ENCODE measurements at places on chromosomes 7 and 10.

DNA sequence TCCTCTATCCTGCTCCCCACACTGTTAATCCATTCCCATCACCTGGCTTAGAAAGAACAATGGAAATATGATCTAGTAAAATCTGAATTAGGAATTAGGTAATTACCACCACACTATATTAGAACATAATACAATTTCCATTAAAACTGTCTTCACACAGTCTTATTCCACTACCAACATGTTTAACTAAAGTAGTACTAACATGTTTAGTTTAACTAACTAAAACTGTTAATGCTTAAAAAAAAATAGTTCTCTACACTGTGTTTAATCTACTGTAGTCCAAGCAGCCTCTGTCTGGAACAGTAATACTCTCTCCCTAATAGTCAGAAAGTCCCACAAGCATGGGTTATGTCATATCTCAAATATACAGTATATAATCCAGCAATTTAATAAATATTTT, 150.8 kb downstream of the SGMS1 start:
- no peak for DNase-seq
- H3K4me1 ChIP-seq = peaks cover 9% of the 10 kb centered on the region
- no peaks in the 10 kb centered on the region for H3K36me3 ChIP-seq
- H3K27ac ChIP-seq = no peak overlapping the region
- H3K4me3 ChIP-seq = no peak overlapping the region
- no peaks in the 10 kb centered on the region for H3K27me3 ChIP-seq

DNA sequence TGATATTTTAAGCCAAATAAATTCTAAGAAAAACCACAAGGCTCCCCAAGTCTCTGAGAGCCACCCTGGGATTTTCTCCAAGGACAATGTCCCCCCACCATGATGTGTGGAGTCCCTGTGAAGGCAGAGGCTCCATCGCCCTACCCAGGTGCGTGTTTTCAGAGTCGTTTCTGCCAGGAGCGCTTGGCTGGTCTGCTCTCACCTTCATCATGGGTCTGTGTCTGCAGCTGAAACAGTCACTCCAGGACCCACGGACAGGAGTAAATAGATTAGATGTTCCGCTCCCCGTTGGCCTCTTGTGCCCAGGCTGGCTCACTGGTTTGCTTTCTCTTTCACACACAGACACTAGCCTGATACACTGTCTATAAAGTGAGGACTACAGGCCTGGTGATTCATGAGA, 217.5 kb downstream of the SFMBT2 start:
- H3K36me3 ChIP-seq = no peaks in the 10 kb centered on the region
- H3K4me3 ChIP-seq = no peak overlapping the region
- no peak overlapping the region for H3K27ac ChIP-seq

DNA sequence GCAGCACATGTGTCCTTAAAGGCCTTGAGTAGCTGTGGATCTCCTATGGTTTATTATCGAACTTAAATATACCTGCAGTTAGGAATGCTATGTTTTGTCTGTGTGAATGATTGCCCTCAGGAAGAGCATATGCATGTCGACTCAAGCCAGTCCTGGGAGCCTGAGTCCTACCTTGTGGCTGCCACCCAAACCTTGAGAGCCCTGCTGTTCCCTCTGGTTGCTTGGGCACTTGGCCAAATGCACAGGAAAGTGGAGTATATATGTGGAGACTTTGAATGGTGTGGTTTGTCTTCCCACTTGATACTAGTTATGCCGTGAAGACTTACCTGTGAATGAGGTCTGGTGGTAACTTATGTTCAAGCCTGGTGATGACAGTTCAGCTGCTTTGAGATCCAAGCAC, 409.8 kb downstream of the LRMDA start:
- H3K27ac ChIP-seq = no peak overlapping the region
- no peaks in the 10 kb centered on the region for H3K4me1 ChIP-seq
- H3K27me3 ChIP-seq = no peaks in the 10 kb centered on the region
- H3K36me3 ChIP-seq = no peaks in the 10 kb centered on the region

GRCh38 chr10:35074266-35074665, 15.9 kb downstream of the CUL2 start:
- H3K27ac ChIP-seq = no peak overlapping the region
- no peaks in the 10 kb centered on the region for H3K4me1 ChIP-seq
- H3K4me3 ChIP-seq = no peak overlapping the region
- H3K36me3 ChIP-seq = no peaks in the 10 kb centered on the region

GRCh38 chr10:102633287-102633686, 11.0 kb upstream of the TRIM8 start:
- H3K27ac ChIP-seq = no peak overlapping the region
- no peaks in the 10 kb centered on the region for H3K27me3 ChIP-seq
- no peak for DNase-seq
- no peaks in the 10 kb centered on the region for H3K4me1 ChIP-seq
- no peaks in the 10 kb centered on the region for H3K36me3 ChIP-seq

GRCh38 chr10:104255311-104255981, 754 bp downstream of the GSTO1 start:
- no peak for DNase-seq
- H3K36me3 ChIP-seq = no peaks in the 10 kb centered on the region
- peaks cover 7% of the 10 kb centered on the region for H3K4me1 ChIP-seq
- peak overlapping the region; percentile 77 for H3K4me3 ChIP-seq
- peak overlapping the region; percentile 82 for H3K27ac ChIP-seq

DNA sequence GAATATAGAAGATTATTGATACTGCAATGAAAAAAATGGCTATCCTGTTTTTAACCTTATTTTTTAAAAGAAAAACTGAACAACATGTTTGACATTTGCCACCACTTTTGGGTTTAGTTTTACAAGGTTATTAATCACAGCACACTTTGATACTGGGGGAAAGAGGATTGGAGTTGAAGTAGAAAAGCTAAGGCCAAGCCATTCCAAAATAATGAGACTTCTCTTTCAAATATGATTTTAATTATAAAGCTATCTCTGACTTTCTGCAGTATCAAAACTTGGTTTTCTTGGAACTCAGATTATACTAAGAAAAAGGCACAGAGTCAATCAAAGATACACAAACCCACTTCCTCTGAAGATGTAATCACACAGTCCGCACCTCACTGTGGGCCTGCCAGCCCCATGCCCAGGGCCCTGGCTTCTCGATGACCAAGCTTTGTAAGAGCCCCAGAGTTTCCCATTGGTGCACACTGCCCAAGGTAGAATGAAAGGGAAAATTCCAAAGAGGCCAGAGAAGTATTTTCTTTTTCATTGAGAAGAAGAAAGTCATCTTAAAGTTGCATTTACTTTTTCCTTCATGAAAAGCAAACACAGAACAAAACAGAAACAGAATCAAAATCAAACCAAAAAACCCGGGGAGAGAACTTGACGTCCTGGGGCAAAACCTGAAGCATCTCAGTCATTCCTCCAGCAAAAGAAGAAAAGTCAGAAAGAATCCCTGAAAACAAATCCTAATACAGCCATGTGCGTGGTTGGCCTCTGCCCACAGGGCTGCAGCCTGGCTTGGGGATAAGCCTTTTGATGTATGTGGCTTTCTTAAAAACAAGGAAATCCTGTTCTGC, 187.7 kb upstream of the KLF6 start:
- no peak overlapping the region for H3K27ac ChIP-seq
- DNase-seq = no peak
- H3K4me3 ChIP-seq = no peak overlapping the region
- no peaks in the 10 kb centered on the region for H3K27me3 ChIP-seq
- no peaks in the 10 kb centered on the region for H3K36me3 ChIP-seq

GRCh38 chr7:126958367-126958766, 294.4 kb downstream of the GRM8 start:
- no peaks in the 10 kb centered on the region for H3K27me3 ChIP-seq
- no peaks in the 10 kb centered on the region for H3K4me1 ChIP-seq
- H3K27ac ChIP-seq = no peak overlapping the region
- no peak overlapping the region for H3K4me3 ChIP-seq
- H3K36me3 ChIP-seq = no peaks in the 10 kb centered on the region

DNA sequence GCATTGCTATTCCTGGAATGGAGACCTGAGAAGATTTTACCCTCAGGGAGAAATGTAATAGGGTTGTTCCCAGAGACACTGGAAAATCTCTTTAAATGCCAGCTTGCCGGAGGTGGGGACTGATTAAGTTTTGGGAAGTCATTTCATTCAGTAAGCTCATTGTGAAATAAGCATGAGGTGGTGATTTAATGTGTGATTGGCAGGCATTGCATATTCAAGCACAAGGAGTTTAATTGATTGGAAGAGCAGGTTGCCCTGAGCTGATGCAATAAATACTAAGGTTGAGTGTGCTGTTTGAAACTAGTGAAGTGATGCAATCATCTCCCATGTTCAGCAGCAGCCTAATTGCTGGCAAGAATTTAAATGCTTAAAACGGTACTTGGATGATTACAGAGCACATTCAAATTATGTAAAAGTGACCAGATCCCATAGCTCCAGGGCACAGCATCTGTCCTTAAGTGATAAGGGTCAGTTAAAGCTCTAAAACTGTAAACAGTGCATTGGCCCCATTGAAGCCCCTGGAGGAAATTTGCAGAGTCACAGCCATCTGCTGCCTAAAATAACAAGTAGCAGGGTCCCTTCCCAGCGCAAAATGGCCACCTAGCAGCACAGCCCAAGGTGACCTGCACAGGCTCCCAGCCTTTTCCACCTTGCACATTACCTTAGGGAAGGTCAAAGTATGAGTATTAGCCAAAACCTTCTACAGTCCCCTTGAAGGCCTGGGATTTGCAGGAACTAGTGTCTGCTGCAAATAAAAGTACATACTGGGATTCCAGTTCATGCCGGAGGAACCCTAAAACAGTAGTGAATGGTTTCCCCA, 92.1 kb downstream of the CCDC71L start:
- no peaks in the 10 kb centered on the region for H3K27me3 ChIP-seq
- DNase-seq = no peak
- no peaks in the 10 kb centered on the region for H3K4me1 ChIP-seq
- no peaks in the 10 kb centered on the region for H3K36me3 ChIP-seq

DNA sequence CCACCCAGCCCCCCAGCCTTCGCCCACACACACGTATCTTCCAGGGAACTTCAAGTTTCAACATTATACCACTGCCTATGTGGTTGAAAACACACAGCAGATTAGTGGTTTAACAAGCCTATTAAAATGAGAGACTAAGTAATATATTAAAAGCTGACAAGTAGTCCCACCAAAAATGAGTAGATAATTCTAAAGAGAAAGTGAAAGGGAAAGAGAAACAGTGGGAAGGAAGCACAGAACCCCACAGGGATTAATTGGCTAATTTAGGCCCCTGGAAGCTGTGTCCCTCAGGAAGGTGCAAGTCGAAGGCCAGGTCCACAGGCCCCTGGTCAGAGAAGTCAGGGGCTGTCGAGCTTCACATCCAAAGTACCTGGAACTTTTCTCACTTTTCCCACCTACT, 210.5 kb upstream of the YAE1 start:
- no peak for DNase-seq
- H3K4me1 ChIP-seq = no peaks in the 10 kb centered on the region
- no peak overlapping the region for H3K27ac ChIP-seq
- no peaks in the 10 kb centered on the region for H3K27me3 ChIP-seq
- H3K36me3 ChIP-seq = no peaks in the 10 kb centered on the region
- no peak overlapping the region for H3K4me3 ChIP-seq

GRCh38 chr10:22693371-22693784, 21.0 kb downstream of the PIP4K2A start:
- H3K36me3 ChIP-seq = no peaks in the 10 kb centered on the region
- no peak for DNase-seq
- no peak overlapping the region for H3K4me3 ChIP-seq
- no peaks in the 10 kb centered on the region for H3K27me3 ChIP-seq

- H3K4me1 ChIP-seq = no peaks in the 10 kb centered on the region
- no peaks in the 10 kb centered on the region for H3K27me3 ChIP-seq
- no peak for DNase-seq
- no peak overlapping the region for H3K27ac ChIP-seq
- H3K36me3 ChIP-seq = no peaks in the 10 kb centered on the region
Observed at GRCh38 chr10:548238-548901, 141.1 kb downstream of the DIP2C start.

- no peaks in the 10 kb centered on the region for H3K36me3 ChIP-seq
- no peak overlapping the region for H3K27ac ChIP-seq
- no peaks in the 10 kb centered on the region for H3K27me3 ChIP-seq
- H3K4me1 ChIP-seq = no peaks in the 10 kb centered on the region
- no peak overlapping the region for H3K4me3 ChIP-seq
Observed at GRCh38 chr7:92705831-92706230, 115.6 kb upstream of the FAM133B start.

- H3K4me1 ChIP-seq = no peaks in the 10 kb centered on the region
- H3K27ac ChIP-seq = no peak overlapping the region
- no peak overlapping the region for H3K4me3 ChIP-seq
Observed at GRCh38 chr10:121134711-121135110, 283.5 kb downstream of the WDR11 start.

GRCh38 chr10:114430688-114431413, 26.5 kb upstream of the AFAP1L2 start:
- H3K27me3 ChIP-seq = no peaks in the 10 kb centered on the region
- no peaks in the 10 kb centered on the region for H3K36me3 ChIP-seq
- peak; percentile 90 for DNase-seq

GRCh38 chr10:11756766-11757315, 14.7 kb downstream of the ECHDC3 start:
- no peaks in the 10 kb centered on the region for H3K36me3 ChIP-seq
- no peak for DNase-seq
- no peak overlapping the region for H3K4me3 ChIP-seq

GRCh38 chr7:155951554-155952158, 139.4 kb upstream of the SHH start:
- no peaks in the 10 kb centered on the region for H3K36me3 ChIP-seq
- peak overlapping the region; percentile 2 for H3K27ac ChIP-seq
- peak; percentile 56 for DNase-seq
- no peak overlapping the region for H3K4me3 ChIP-seq
- no peaks in the 10 kb centered on the region for H3K4me1 ChIP-seq

GRCh38 chr10:5975641-5976473, 1.5 kb downstream of the IL15RA start:
- no peaks in the 10 kb centered on the region for H3K27me3 ChIP-seq
- H3K4me1 ChIP-seq = peaks cover 19% of the 10 kb centered on the region
- H3K36me3 ChIP-seq = no peaks in the 10 kb centered on the region
- DNase-seq = no peak
- peak overlapping the region; percentile 96 for H3K4me3 ChIP-seq

DNA sequence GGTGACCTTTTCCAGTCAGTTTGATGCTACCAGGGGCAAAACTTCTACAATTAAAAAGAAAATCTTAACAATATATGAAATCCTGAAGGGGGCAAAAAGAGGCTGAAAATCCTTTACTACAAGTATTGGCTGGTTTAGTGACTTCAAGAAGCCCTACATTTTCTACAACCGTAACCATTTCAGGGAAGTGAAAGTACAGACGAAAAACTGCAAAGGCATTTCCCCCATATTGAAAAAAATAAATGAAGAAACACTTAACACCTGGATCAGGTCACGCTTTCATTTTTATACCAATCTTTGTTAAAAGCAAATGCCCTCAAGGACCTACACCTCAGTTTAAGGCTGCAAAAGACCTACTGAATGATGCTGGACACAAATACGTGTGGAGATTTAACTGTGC, 38.6 kb downstream of the IL6 start:
- H3K27me3 ChIP-seq = no peaks in the 10 kb centered on the region
- no peak overlapping the region for H3K4me3 ChIP-seq
- H3K36me3 ChIP-seq = no peaks in the 10 kb centered on the region
- no peaks in the 10 kb centered on the region for H3K4me1 ChIP-seq
- no peak for DNase-seq
- no peak overlapping the region for H3K27ac ChIP-seq

All from pancreas (tissue), 10 donors.